ENCODE measurements at places on chromosomes 12 and 14.

DNA sequence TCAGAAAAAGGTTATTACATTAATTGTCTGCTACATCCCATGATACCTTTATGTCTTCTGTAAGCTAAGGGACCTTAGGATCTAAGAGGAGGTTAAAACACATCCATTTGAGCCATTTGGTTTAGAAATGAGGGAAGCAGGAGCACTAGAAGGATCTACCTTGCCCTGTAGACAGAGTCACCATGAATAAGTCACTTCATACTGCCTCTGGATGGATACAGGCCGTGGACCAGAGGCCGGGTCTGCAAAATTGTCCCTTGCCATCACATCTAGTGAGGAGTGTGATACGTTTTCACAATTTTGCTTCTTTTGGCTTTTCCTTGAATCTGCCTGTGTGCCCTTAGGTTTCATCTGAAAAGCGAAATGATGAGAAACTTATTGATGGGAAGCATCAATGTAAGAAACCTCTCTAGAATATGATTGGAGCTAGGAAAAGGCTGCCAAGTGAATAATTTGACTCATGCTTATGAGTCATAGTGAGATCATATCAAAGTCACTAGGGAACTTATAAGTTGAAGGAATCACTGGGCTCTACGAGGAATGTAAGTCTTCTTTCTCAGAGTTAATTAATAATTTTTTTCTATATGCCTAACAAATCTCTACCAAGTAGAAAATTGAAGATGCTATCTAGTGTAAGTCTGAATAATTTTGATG is 10.8 kb downstream of the GLRX5 start:
- peak; percentile 27 for DNase-seq

GRCh38 chr14:56075301-56075700 is 42.9 kb upstream of the PELI2 start:
- DNase-seq: no peak

DNA sequence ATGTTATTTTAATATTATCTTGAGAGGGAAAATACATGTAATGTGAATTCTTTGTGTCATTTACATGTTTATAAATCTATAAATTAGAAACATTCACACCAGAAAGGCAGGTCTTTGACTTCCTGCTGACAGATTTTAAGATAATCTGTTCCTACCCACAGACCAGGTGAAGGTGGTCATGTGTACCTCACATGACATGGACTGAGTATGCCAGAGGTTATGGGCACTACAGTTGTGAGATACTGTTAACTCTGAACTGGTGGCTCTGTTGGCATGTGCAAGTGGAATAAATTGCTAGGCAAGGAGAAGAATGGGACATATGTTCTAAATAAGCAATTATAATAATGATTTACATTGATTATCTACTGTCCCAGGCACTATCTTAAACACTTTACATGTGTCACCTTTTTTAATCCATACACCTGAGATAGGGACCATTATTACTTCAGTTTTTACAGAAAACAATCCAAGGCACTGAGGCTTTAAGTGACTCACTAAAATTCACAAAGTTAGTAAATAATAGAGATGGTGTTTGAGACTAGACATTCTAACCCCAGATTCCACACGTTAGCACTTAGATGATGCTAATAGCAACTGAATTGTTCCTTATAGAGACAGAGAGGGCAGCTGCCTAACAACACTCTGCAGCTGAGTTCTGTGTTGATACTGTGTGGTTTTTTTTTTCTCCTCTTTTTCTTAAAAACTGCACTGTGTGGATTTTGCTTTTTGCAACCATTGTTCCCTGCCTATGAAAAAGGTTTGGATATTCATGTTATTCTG is 23.8 kb downstream of the SLC16A7 start:
- DNase-seq: no peak

GRCh38 chr12:32399370-32400113 is at the start of gene FGD4:
FGD4 (plus strand) TSS chr12:32399558.
- peak; percentile 93 for DNase-seq

DNA sequence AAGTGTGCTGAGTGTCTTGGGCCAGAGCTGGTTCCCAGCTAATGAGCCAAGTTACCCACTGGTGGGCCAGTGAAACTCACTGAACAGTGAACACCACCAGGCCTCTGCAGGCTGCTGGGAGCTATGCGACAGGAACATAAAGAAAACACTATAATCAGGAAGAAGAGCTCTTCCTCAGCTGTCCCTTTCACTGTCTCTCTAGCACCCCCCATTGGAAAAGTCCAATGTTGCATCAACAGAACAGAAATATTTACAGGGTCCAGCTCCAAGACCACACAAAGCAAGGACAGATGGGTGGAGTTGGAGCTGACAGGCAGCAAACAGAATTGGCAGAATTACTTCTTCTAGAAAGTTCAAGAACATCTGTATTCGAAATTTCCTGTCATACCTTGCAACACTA is 903.6 kb upstream of the TMEM132C start:
- peak; percentile 11 for DNase-seq

DNA sequence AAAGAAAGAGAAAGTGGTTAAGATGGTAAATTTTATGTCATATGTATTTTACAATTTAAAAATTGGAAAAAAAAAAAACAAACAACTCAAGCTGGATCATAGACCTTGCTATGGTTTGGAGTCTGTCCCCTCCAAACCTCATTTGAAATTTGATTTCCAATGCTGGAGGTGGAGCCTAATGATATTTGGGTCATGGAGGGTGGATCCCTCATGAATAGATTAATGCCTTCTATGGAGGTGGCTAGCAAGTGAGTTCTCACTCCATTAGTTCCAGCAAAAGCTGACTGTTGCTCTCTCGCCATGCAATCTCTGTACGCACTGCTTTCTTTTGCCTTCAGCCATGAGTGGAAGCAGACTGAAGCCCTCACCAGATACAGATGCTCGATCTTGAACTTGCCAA is 22.2 kb upstream of the AP4S1 start:
- DNase-seq: no peak

DNA sequence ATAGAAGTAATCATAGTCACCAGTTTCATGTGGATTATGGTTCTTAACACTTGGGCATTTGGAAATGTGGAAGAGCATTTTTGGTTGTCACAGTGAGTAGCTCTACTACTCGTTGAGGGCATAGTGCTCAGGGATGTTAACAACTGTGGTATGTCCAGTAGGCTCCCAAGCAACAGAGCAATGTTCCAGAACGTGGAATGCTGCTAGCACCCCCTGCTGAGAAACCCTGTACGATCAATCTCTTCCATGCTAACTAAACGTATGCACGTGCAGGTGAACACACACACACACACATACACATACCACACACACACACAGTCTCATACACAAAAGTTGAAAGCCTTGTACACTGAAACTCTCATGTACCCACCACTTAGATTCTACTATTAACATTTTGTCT is 16.6 kb upstream of the GNPTAB start:
- DNase-seq: no peak

- DNase-seq: no peak
Observed at GRCh38 chr12:38157274-38157932, 159.2 kb upstream of the ALG10B start.

DNA sequence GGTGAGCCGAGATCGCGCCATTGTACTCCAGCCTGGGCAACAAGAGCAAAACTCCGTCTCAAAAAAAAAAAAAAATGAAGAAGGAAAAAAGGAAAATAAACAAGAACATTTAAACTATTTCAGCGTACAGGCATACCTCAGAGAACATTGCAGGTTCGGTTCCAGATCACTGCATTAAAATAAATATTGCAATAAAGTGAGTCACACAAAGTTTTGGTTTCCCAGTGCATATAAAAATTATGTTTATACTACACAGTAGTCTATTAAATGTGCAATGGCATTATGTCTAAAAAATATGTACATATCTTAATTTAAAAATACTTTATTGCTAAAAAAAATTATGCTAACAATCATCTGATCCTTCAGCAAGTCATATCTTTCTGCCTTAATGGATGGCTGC is 53.5 kb upstream of the PLEKHG6 start:
- no peak for DNase-seq

DNA sequence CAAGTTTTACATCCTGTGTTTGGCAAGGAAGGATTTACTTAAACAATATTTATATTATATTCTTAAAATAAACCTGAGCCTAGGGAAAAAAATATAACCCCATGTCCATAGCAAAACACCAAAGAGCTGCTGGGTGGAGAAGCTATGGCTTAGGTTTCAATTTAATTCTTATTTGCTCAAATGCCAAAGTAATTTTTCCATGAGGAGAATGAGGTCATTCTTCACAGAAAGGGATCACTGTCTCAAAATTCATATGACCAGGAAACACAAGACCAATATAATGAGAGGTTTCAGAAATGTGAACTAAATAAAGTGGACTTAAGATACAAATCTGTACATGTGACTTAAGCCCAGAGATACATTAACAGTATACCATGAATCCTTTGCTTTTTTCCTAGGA is 195.0 kb downstream of the PHLDA1 start:
- DNase-seq: no peak

DNA sequence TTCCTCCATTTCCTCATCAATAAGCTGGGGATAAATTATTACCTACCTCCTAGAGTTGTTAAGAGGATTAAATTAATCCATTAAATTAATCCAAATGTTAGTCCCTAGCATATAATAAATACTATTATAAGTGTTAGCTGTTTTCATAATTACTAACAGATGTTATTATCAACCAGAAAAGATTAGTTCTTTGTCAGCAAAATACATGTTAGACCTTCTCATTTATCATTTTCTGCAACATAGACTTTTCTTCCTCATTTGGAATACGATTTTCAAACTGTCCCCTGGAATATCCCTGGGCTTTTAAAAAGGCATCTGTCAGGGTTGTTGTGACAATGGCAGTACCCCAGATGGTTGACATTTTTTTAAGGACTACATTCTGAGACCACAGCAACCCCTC is 133.1 kb downstream of the ANO6 start:
- no peak for DNase-seq

Measured in HT-29 (cell line).